ENCODE measurements at places on chromosomes 1 and 21.

GRCh38 chr1:196464480-196464941 lies 143.7 kb downstream of the KCNT2 start:
- DNase-seq, result no peak

GRCh38 chr1:14924455-14925331 lies 228.9 kb upstream of the TMEM51 start:
- no peak for DNase-seq

DNA sequence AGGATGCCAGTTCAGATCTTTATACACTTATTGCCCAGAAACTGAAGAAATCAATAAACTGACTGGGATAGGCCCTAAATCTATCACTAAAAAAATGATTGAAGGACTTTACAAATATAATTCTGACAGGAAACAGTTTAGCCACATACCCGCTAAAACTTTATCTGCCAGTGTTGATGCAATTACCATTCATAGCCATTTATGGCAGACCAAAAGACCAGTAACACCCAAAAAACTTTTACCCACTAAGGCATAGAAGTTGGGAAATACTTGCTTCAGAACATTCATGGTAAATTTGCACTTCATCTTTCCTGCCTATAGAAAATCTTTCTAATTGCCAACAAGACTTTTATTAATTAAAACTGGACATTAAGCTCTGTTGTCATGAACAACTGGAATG lies 15.0 kb upstream of the GPR25 start:
- DNase-seq, result peak; percentile 37

- DNase-seq, result no peak
Measured at GRCh38 chr1:199616947-199617346, 410.6 kb upstream of the NR5A2 start.

- no peak for DNase-seq
Measured at GRCh38 chr1:235470741-235471439, 33.4 kb downstream of the B3GALNT2 start.

DNA sequence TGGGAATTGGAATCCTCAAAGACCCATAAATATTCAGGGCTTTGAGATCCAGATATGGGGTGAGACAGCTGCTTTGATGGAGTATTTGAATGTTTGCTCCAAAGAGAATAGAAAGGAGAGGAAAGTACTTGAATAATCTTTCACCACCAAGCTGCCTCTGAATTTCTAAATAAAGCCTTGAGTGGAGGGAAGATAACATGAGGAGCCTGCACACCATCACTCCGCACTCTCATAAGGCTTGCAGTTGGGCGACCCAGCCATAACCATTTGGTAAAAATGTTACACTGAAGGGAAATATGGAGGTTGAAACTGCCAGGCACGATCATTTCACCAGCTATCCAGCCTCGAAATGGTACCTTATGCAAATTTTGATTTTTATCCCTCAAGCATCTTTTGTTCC lies 38.4 kb downstream of the VCAM1 start:
- DNase-seq, result no peak

GRCh38 chr1:173527151-173527826 lies 50.2 kb downstream of the PRDX6 start:
- DNase-seq, result no peak

DNA sequence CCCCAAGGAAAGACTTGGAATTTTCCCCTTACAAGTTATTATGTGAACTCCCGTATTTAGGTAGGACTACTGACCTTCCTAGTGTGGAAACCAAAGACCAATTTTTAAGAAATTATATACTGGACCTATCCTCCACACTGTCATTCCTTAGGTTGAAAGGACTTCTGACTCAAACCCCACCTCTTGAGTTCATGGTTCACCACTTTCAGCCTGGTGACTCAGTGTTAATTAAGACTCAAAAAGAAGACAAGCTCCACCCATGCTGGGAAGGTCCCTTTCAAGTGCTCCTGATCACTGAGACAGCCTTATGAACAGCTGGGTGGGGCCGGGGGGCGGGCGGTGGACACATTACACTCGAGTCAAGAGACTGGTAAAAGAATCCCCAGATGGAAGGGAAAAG lies 113.2 kb downstream of the LRRC53 start:
- no peak for DNase-seq

GRCh38 chr1:160539990-160540858 lies 17.2 kb upstream of the SLAMF6 start:
- DNase-seq, result peak; percentile 39

- DNase-seq, result no peak
Measured at GRCh38 chr1:180898441-180899219, 14.1 kb upstream of the KIAA1614 start.

DNA sequence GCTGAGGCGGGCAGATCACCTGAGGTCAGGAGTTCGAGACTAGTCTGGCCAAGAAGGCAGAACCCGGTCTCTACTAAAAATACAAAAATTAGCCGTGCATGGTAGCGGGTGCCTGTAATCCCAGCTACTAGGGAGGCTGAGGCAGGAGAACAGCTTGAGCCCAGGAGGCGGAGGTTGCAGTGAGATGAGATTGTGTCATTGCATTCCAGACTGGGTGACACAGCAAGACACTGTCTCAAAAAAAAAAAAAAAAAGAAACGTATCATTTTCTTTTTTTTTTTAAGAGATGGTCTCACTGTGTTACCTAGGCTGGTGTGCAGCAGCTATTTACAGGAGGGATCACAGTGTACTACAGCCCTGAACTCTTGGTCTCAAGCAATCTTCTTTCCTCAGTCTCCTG lies 47.3 kb downstream of the ITGB3BP start:
- no peak for DNase-seq
